Globus pallidus (tissue), 1 donor: ENCODE measurements at places on chromosomes 1 and 21.
A peak's percentile ranks its signal among the peaks of the same experiment; 100 is the strongest.

DNA sequence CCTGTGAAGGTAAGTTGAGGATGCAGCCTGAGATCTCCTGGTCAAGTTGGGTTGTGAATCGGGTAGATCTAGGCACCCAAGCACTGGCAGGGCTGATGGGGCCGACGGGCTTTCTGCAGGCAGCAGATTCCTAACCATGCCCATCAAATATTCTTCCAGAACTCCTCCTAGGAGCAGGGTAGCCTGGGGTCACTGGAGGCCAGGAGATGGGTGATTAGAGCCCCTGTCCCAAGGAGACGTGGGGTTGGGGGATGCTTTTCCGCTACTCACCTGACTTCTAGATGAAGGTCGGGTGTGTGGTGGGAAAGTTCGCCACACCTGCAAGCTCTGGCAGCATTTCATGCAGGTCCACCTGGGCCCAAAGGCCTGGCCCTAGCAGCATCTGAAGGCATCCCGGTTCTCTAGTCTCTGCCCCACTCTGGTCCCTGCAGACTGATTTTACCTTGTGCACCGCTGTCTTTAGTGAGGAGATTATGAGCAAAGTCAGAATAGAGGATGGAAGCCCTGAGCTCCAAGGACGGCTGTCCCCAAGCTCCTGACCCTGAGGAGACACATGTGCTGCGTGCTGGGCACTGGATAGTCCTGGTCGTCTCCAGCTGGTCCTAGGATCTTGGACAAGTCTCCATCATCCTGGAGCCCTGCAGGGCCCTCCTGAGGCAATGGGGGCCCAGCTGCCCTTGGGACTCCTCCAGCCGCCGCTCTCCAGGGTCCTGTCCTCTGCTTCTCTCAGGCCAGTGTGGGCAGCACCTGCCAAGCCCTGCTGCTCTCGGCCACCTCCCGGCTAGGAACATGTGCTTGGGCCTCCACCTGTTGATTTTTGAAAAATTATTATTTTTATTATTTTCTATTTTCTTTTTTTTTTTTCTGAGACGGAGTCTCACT lies 21.8 kb upstream of the C2CD2 start:
- no peak for DNase-seq

DNA sequence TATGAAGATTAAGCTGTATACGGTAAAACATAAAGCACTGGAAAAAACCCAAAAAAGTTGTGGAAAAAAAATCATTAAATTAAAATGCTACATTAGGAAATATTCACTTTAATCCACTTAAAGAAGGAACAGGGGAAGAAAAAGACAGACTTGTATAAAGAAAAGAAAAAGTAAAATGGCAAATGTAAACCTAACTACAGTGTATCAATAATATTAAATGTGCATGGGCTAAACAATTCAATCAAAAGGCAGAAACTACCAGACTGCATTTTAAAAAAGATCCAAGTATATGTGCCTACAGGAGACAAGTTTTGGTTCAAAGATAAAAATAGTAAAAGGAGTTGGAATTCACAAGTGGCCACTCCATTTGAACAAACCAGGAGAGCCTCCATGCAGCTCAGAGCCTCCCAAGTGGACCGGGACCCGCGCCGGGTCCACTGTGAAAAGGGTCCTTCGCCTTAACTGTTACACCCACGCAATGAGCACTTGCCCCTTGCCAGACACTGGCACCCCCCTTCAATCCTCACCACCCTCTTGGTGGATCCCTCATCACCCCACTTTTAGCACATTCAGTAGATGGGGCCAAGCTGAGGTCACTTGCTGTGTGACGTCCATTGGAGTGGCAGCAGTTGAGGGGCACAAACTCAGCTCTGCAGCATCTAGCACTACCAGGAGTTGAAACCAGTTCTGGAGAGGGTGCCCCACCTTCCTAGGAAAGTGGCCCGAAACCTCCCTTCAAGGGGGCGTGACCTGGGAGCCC lies 898 bp downstream of the C1orf174 start:
- DNase-seq = no peak

DNA sequence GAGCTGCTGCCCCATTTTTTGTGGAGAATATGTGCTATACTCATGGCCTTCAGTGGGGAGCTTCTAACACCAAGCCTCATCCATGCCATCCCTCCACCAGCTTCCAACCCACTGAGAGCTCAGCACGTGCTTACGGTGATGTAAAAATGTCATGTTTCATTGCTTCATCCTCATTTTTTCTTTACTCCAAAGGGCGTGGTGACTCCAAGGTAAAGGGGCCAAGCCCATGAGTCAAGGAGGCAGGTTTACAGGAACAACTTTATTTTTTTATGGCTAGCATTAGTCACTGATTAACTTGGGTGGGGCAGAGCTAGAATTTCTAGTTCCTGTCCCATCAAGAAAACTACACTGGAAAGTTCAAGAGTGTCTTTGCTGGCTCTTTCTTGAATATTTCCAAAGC lies at the start of gene C1orf226:
C1orf226 (plus strand) TSS at position 346 of the 400 bp plus-strand sequence. CDS start 174 bp downstream, outside the sequence.
- no peak for DNase-seq

- no peak for DNase-seq
Measured at GRCh38 chr21:38720074-38720473, 85.7 kb upstream of the ETS2 start.

DNA sequence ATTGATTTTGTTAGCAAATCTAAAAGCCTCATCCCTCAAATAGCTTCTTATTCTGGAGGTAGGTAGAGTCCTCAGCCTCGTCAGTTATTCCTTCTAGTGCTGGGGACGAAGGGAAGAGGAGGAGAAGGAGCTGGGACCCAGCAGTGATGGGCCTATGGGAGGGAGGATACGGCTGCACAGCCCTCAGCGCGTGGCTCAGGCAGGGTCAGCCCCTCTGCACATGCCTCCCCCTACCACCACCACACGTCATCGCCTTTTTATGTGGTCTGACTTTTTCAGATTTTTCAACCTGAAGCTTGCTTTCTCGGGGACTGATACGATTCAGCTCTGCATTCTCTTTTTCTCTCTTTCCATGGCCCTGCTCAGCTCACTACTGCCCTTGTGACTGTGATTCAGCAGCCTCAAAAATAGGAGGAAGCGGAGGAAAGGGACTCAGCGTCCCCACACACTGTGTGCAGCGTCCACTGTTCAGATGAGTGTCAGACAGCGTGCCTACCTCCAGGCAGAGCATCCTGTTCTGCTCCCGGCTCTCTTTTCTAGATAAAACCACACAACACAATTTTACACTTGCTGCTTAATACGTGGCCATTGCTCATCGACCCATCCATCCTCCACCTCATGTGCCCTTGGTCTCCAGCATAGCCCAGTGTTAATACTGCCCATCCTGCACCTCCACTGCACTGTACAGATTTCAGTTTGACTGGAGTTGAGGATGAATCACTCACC lies 827 bp downstream of the OR2B11 start:
- DNase-seq = peak; percentile 25

DNA sequence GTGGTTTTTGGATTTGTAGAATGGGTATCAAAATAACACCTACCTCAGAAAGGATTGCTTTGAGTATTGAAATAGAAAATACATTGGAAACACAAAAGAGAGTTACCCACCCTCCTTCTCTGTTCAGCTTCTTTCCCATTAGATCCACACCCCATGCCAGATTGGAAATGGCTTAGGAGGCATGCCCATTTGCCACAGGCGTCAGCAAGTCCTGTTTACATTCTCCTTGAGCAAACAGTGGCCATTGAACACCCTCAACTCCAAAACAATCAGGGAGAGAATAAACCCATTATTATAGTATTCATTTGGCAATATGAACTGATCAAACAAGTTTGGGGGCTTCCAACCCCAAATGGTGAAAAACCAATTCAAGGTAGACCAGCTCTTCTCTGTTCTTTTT lies 2.4 kb downstream of the ELAPOR1 start:
- no peak for DNase-seq

DNA sequence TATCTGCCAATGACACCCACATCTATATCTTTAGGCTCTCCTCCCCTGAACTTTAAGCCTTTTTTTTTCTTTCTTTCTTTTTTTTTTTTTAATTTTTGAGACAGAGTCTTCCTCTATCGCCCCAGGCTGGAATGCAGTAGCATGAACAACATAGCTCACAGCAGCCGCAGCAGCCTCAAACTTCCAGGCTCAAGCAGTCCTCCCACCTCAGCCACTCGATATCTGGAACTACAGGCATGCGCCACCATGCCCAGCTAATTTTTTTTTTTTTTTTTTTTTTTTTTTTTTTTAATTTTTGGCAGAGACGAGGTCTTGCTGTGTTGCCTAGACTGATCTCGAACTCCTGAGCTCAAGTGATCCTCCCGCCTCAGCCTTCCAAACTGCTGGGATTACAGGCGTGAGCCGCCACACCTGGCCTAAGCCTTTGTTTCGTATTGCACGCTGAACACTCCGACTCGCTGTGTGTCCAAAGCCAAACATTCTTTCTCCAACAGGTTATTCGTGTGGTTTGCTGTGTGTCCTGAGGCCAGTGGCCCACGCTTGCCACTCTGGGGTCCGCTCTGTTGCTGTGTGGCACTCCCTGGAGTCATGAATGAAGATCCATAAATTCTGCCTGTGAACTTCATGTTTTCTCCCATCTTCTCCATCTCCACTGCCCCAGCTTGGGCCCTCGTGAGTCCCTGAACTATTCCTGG lies 119.4 kb downstream of the CAMTA1 start:
- DNase-seq = no peak

GRCh38 chr21:16402752-16403151 lies 673.0 kb downstream of the USP25 start:
- no peak for DNase-seq

DNA sequence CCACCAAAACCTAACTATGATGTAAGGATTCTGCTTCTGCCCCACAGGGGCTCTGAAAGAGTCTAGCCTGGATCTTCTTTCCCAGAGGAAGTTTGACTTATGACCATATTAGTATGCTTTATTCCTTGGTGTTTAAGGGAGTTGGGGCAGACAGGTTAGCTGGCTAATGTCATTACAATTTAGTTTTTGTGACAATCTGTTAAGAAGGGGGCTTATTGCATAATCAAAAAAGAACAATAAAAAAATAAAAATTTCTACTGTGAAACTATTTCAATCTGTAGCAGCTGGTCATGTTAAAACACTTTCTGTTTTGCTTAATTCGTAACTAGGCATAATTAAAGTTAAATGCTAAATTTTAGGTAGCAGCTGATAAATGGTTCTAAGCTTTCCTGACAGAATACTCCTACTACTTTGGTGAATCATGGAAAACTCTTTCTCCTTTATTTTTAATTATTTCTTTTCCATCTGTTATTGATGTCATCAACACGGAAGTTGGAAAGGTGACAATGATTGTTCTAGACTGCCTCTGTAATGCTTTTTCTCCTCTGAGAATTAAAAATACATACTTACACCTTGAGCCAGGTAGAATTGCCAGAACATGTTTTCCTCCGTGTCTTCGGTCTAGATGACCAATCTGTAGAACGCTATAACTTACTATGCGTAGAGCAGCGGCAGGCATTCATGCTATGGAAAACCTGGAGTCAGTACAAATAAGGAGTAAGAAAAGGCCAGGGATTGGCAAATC lies 18.6 kb downstream of the DYRK3 start:
- no peak for DNase-seq

DNA sequence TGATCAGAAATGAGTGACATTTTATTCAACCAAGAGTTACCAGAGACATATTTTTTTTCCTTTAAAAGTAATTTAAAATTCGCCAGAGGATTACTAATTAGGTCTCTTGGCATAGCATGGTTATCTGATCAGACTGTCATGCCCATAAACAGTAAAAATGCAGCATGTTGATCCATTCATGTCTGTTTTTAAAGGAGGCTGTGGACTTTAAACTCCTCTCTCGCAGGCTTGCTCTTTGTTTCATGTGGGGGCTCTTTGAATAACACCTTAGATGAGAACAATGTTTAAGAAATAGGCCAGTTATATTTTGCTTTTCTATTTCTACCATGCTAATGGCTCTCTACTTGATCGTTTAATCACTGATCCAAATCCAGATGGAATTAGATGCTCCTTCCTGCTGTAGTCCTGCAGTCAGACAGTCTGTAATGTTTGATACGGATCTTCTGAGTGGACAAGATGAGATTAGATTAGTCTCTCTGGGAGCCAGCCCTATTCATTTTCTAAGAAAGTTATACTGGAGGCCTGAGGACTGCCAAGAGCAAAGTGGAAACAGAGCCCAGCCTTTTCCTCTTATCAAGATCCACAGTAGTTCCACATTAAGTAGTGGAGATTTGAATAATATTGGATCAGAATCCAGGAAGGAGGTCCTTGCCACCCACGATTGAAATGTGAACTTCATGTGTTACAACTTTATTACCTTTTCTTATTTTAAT lies 197.4 kb downstream of the HS2ST1 start:
- DNase-seq = no peak

GRCh38 chr1:170823120-170823519 lies 112.2 kb upstream of the MROH9 start:
- DNase-seq = no peak

GRCh38 chr21:34519016-34519415 lies 7.0 kb upstream of the KCNE1 start:
- no peak for DNase-seq

- peak; percentile 14 for DNase-seq
Measured at GRCh38 chr1:51926171-51926812, 47.8 kb upstream of the NRDC start.

DNA sequence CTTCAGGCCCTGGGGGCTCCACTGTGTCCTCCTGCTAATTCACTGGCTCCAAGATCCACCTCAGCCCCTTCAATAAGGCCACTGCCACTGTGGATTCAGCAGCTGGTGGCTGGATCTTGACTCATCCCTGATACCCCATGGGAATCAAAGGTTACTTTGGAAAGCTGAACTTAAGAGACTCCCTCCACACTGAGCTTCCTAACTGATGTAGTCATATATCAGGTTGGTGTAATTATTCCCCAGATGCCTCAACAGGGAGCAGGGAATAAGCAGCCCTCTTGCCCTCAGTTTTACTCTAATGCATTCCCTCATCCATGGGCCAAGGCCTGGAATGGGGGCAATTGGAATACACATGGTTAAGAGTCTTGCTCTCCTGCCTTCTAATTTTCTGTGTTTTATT lies 164.6 kb downstream of the FASLG start:
- DNase-seq = no peak

GRCh38 chr1:45135316-45135715 lies 71.1 kb downstream of the ZSWIM5 start:
- DNase-seq = no peak

- DNase-seq = no peak
Measured at GRCh38 chr1:167081594-167082156, 8.5 kb downstream of the GPA33 start.

- peak; percentile 92 for DNase-seq
Measured at GRCh38 chr1:179016706-179017382, 8.8 kb upstream of the FAM20B start.

- DNase-seq = peak; percentile 47
Measured at GRCh38 chr21:28516991-28517592, 475.6 kb downstream of the LTN1 start.

- DNase-seq = no peak
Measured at GRCh38 chr21:44495611-44496563, 40.6 kb downstream of the LRRC3 start.

GRCh38 chr21:35197992-35198431 lies 148.9 kb upstream of the RUNX1 start:
- DNase-seq = no peak

- peak; percentile 77 for DNase-seq
Measured at GRCh38 chr1:65309304-65310077, at the start of gene DNAJC6. Gene DNAJC6, plus strand, starts transcription at chr1:65309543. Its CDS starts 203 bp downstream, at chr1:65309746.
